Osteocyte (in vitro differentiated cells): ENCODE measurements at places on chromosomes 2 and 18. TPM values are rescaled to one million over a fixed set of nuclear protein-coding genes. Genes with fewer than 3 reads are reported as not detected.

DNA sequence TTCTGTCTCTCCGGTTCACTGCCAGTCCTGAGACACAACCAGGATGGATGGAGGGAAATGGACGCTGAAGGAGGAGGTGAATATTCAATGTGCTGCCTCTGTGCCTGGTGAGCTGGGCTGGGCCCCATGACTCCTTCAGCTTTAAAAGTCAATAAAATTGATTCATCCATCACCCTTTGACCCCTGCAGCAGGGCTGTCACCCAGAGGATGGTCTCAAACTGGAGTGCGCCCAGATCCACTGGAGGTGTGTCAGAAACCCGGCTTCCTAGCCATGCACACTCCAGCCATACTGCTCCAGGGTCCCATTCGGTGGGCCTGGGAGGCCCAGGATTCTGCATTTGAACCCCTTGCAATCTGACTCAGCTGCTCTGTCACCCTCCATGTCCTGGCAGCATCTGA is 94.1 kb upstream of the BOD1L2 start:
- no peak for DNase-seq
- no peaks in the 10 kb centered on the region for H3K36me3 ChIP-seq
- H3K4me1 ChIP-seq, result no peaks in the 10 kb centered on the region

GRCh38 chr2:160194946-160195345 is 5.1 kb downstream of the ITGB6 start:
- H3K4me1 ChIP-seq, result no peaks in the 10 kb centered on the region
- no peak overlapping the region for H3K4me3 ChIP-seq
- H3K27ac ChIP-seq, result no peak overlapping the region

- H3K4me1 ChIP-seq, result peaks cover 18% of the 10 kb centered on the region
- peaks cover 13% of the 10 kb centered on the region for H3K36me3 ChIP-seq
- DNase-seq, result no peak
Observed at GRCh38 chr2:43737097-43737854, 36.6 kb upstream of the DYNC2LI1 start.

DNA sequence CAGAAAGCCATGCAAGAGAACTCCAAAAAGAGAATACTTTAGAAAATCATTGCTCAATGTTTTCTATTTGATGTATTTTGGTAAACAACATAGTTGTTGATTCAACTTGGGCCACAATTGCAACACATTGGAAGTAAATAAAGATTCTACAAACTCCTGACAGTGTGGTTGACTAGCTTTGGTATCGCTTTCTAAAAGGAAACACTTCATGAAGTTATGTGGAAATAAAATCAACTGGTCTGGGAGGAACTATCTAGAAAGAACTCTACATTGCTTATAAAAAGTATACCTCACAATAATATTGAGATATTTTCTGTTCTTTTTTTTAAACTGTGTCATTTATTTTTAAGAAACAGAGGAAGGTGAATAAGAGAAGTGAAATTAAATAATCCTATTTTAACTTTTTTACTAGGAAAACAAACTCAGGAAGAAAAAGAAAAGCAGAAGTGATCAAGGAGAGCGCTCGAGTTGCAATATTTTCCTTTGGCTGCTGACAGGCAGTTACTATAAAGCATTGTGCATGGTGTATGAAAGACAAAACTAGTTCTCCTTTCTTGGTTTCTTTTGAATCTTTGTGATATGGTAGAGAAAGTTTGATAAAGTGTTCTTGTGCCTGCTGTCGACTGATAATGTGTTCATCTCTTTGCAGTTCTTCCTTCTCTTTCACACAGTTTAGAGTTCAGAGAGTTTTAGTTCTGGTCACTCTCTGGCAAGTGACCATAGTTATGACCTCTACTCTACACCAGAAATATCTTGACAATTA is 3.0 kb downstream of the DHRS9 start:
- no peaks in the 10 kb centered on the region for H3K27me3 ChIP-seq
- H3K36me3 ChIP-seq, result no peaks in the 10 kb centered on the region
- H3K4me3 ChIP-seq, result no peak overlapping the region
- no peak for DNase-seq

GRCh38 chr2:12615509-12615908 is 101.2 kb upstream of the TRIB2 start:
- H3K4me3 ChIP-seq, result no peak overlapping the region
- no peaks in the 10 kb centered on the region for H3K27me3 ChIP-seq
- DNase-seq, result no peak
- H3K36me3 ChIP-seq, result peaks cover 2% of the 10 kb centered on the region
- peaks cover 39% of the 10 kb centered on the region for H3K4me1 ChIP-seq

- no peak overlapping the region for H3K4me3 ChIP-seq
- H3K27ac ChIP-seq, result no peak overlapping the region
- peaks cover 23% of the 10 kb centered on the region for H3K4me1 ChIP-seq
- H3K36me3 ChIP-seq, result no peaks in the 10 kb centered on the region
- H3K27me3 ChIP-seq, result peaks cover 7% of the 10 kb centered on the region
- no peak for DNase-seq
Observed at GRCh38 chr2:64327129-64327509, 126.8 kb upstream of the LGALSL start.

DNA sequence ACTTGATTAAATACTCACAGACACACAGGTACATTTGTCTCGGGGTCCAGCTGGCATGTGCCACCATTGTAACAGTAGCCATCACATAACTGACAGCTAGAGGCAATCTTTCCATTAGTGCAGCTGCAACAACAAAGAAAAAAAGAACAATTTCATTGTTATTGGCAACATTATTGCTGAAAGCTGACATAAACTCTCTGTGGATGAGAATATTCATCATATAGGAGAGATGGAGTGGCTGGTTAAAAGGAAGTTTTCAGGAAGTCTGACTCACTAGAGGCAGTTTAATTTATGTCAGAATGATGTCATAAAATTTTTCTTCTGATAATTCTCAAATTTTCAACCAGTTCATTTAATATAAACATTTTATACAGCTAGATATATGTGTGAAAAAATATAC is 1490.0 kb upstream of the NXPH2 start:
- DNase-seq, result no peak
- no peak overlapping the region for H3K4me3 ChIP-seq

ASAP2 gene
- total RNA-seq, result 91.0 and 94.7 TPM in 2 replicates

CDK15 gene
- 0.47 and 0.70 TPM in 2 replicates for total RNA-seq

MAP3K19 gene
- total RNA-seq, result not detected in 2 replicates
